HS-27A (cell line): ENCODE measurements at places on chromosomes 11 and 22.

- DNase-seq = no peak
These were observed 2.8 kb downstream of the AAMDC start for GRCh38 chr11:77823775-77824174.

GRCh38 chr11:18313965-18314763, 7.8 kb downstream of the HPS5 start:
- DNase-seq = peak; percentile 61

DNA sequence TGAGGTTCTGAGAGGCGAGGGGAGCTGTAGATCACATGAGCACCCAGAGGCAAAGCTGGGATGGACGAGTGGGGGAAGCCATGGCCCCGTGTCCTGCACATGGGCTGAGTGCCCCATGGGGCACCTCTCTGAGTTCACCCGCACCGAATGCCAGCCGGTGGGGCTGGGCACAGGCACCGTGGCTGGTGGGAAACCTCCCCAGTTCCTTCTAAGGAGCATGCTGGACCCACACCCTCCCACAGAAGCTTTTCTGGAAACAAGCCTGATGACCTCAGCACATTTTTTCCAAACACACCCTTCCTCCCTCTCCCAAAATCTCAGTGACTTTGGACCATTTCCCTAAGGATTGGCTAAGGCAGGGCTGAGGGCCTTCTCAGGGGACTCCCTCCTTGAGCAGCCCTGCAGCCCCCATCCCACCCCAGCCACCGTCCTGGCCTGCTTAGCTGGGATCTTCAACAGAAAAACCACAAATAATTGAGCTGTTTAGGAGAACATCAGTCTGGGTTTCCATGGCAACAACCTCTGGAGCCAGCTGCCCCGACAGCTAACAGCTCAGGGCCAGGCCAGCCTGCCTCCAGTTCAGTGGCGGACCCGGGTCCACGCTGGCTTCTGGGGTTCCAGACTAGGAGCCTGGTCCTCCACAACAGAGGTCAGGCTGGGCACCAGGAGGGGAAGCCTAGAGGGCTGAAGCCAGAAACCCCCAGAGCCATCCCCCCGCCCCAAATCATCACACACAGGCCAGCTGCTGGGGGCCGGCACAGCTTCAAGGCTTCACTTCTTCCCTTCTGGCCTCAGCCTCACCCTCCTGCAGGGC, 18.1 kb upstream of the LINC01488 start:
- no peak for DNase-seq

DNA sequence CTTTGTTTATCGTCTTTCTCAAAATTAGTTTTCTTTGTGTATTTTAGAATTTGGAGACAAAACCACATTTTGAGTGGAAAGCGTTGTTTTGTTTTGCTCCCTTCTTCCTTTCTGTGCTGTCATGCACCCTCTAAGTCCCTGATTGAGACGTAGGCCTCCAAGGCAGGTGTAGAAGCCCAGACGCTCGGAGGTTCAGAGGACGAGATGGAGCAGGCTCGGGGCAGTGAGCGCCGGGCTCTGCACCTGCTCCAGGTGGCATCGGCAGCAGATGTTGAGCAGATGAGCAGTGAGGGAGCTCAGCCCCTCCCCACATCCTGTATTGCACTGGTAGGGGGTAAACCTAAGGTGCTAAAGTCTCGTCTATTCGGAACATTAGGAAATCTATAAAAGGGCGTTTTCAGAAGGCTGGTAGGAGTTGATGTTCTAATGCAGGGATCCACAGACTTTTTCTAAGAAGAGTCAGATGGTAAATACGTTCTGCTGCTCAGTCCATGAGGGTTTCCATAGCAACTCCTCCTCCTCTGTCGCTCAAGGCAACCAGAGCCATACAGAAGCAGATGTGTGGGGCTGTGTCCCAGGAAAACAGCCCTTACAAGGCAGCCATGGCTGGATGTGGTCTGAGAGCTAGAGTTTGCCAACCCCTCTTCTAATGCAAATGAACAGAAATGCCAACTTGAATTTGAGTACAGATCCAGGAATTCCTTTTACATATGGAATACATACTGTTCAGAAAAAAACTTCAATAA, 724.2 kb downstream of the BRD1 start:
- no peak for DNase-seq

DNA sequence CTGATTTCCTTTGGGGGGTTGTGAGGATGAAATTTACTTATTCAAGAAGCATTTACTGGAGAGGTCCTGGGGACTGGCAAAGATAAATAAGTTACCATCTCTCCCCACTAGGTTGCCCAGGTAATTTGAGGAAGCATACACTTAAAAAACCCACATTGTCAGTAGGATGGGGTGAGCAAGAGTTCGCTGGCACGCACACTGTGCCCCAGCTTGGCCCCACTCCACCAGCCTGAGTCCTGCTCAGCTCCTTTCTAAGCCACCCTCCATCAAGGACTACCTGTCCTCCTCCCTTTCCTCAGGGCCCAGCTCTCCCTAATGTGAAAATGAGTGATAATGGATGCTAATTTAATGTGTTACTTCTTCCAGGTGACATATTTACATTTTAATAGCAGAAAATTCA, 216.5 kb upstream of the PLET1 start:
- DNase-seq = no peak

- peak; percentile 85 for DNase-seq
These were observed 122.6 kb downstream of the APOL5 start for GRCh38 chr22:35840302-35840739.

- no peak for DNase-seq
These were observed 390 bp upstream of the HTATIP2 start for GRCh38 chr11:20363149-20363499.

- no peak for DNase-seq
These were observed 19.1 kb downstream of the ARHGAP42 start for GRCh38 chr11:100706179-100706578.

- DNase-seq = no peak
These were observed 32.1 kb upstream of the SOX10 start for GRCh38 chr22:38016182-38017151.

DNA sequence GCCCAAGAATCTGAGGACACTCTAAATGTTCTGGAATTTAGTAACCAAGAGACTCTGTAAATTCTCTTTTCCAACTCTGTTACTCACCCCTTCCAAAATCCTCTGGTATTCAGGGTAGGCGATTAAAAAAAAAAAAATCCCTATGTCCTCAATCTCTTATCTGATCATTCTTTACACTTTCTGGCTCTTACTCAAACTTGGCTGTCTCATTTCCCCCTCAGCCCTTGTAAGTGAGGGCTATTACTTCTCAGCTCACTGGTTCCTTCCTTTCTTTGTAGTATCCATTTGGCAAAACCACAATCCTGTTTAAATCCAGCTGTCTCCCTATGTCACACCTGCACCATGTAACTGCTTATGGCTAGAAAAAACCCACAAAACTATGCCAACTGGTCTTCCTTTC, 12.7 kb upstream of the MSANTD2 start:
- DNase-seq = no peak

DNA sequence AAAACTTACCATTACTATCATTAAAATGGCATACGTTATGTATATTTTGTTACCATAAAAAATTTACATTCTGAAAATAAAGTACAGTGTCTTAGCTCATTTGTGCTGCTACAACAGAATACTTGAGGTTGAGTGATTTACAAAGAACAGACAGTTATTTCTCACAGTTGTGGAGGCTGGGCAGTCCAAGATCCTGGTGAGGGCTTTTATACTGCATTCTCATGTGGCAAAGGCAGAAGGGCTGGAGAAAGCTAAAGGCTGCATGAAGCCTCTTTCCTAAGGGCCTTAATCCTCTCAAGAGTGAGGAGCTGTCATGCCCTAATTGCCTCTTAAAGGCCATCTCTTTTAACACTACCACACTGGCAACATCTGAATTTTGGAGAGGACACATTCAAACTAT, 13.3 kb downstream of the GGTLC2 start:
- no peak for DNase-seq

GRCh38 chr11:108221371-108221770, 1.1 kb downstream of the NPAT start:
- DNase-seq = no peak

DNA sequence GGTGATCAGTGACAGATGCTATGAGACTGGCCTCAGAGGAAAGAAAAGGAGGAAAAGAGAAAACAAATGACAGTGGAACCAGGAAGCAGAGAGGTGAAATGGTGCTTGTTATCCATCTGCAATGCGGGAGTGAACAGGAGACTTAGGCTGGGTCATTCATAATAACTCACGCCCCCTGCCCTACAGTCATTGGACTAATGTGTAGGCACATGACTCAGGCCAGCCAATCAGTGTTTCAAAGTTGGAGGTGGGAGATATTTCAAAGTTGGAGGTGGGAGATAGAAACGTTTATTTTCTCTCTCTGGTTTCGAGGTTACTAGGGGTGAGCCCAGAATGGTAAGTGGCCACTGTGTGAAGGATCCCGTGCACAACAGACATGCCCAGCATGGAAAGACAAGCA, 30.3 kb downstream of the SLC22A6 start:
- no peak for DNase-seq

- DNase-seq = no peak
These were observed 33.7 kb downstream of the DAGLA start for GRCh38 chr11:61713906-61714305.

DNA sequence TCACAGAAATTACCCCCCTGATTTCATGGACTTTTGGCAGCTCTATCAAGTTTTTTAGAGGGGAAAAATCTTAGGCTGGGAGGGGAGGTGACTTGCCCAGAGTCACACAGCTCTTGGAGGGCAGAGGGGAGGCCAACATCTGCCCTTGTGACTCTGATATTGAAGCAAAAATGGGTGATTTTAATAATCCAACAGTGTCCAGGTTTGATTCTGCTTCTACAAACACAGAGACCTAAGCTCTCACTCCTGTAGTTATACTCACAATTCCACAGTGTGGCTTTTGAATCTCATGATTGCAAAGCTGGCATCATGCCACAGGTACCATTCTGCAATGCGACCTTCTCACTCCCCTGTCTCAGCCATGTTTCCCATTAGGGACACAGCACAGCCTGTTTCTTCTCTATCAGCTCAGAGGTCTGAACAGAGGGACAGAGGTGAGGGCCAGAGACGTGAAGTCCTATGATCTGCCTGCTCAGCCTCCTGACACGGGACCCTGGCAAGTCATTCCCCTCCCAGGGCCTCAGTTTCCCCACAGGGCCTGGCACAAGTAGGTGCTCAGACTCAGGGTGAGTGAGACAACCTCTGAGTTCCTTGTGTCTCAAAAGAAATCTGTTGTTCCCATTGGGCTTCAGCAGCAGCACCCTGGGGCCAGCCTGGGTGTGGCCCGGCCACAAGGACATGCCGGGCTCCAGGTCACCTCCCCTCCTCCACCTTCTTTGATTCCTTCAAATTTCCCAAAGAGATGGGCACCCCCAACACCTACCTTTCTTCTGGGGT, 766 bp downstream of the APOL2 start:
- DNase-seq = no peak

DNA sequence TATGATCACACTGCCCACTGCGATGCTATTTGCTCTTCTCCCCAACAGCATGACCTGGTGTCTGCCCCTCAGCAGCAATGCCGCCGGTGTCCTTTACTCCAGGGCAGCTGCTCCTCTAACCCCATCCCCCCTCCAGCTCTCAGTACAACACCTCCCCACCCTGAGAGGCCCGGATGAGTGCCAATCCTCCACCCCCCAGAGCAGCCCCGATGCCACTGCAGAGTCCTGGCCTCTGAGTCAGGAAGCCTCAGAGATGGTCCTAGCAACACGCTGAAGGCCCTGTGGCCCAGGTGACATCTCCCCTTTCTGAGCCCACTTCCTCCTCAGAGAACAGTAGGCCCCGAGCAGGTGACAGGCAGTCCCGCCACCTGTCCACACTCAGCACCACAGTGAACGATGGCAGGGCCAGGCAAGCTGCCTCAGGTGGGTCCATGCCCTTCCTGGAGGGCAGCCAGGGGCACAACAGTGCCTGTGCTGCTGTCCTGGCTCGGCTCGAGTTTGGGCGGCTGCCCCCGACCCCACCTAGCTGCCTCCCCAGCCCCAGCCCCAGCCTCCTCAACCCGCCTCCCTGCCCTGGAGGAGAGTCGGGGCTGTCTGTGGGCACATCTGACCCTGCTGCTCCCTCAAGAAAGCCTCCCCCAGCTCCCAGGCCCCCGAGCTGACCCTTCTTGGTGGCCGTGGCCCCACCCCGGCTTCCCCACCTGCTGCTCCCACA, 3.9 kb upstream of the NDUFS8 start:
- DNase-seq = no peak

DNA sequence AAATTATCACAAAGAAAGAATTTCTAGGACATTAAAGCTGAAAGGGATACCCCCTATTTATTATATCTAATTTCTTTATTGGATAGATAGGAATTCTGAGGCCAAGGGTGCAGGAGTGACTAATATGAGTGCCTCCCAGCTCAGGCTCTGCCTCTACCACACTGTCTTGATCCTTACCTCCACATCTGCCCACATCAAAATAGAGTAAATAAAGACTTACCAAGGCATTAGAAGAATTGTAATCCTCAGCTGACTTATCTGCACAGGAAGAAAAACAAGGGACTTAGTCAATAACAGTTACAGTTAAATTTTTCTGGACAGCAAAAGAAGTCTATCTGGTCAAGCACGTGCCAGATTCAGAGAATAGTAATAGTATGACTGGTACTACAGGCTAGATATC, 72.6 kb upstream of the GDPD4 start:
- peak; percentile 24 for DNase-seq

- no peak for DNase-seq
These were observed 11.6 kb upstream of the MS4A6A start for GRCh38 chr11:60194511-60194910.

GRCh38 chr22:25120093-25120561, 79.5 kb upstream of the CRYBB3 start:
- DNase-seq = no peak

- DNase-seq = no peak
These were observed 36.3 kb upstream of the APOBEC3A start for GRCh38 chr22:38921120-38921519.

- DNase-seq = no peak
These were observed 962.1 kb downstream of the JRKL start for GRCh38 chr11:97351939-97352338.

DNA sequence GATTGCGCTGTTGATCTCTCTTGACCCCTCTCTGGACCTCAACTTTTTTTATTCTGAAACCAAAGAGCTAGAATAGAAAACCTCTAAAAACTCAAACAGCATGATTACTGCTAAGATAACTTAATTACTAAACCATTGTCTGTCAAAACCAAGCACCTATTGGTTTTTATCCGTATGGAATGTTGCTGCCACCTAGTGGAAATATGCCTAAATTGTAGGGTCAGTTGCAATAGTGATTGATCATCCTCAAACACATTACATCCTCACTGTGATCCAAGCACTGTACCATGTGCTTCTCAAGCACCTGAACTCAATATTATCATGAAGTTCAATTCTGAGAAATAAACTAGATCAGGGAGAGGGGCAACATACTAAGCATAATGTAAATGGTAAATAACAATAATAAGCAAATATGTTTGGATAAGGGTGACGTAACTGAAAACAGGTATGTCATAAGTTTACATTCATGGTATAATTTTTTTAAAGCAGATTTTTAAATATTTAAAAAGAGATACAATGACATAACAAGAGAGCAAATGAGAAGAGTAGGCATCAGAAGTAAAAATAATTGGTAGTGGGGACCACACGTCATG, 3.8 kb upstream of the OR5A2 start:
- peak; percentile 24 for DNase-seq

GRCh38 chr11:112321501-112322172, 61.0 kb upstream of the PLET1 start:
- peak; percentile 31 for DNase-seq
